ENCODE measurements at places on chromosomes 13 and 19. TPM values are rescaled to one million over a fixed set of nuclear protein-coding genes. Genes with fewer than 3 reads are reported as not detected.

RDH8 gene
- not detected for total RNA-seq

HCST gene
- total RNA-seq, result not detected

SIN3B gene
- 69.2 TPM for total RNA-seq

RAD23A gene
- 102 TPM for total RNA-seq

SF3A2 gene
- 164 TPM for total RNA-seq

IZUMO1 gene
- 1.2 TPM for total RNA-seq

TMEM272 gene
- total RNA-seq, result not detected

LIM2 gene
- total RNA-seq, result not detected

ZNF835 gene
- not detected for total RNA-seq

THOP1 gene
- 108 TPM for total RNA-seq

KLHL1 gene
- total RNA-seq, result not detected

ZNF100 gene
- 12.7 TPM for total RNA-seq

RLN3 gene
- not detected for total RNA-seq

OR10H1 gene
- not detected for total RNA-seq

ZNF555 gene
- total RNA-seq, result 5.4 TPM

PSG6 gene
- not detected for total RNA-seq

FTL gene
- 1,636 TPM for total RNA-seq

ACER1 gene
- not detected for total RNA-seq

HSH2D gene
- total RNA-seq, result not detected

F10 gene
- not detected for total RNA-seq

DAZAP1 gene
- total RNA-seq, result 177 TPM

TYK2 gene
- total RNA-seq, result 142 TPM

TRPM4 gene
- total RNA-seq, result 40.6 TPM

LILRB3 gene
- total RNA-seq, result not detected

ZNF414 gene
- total RNA-seq, result 14.5 TPM

LYPD5 gene
- not detected for total RNA-seq

SLC5A5 gene
- not detected for total RNA-seq

ZSCAN4 gene
- total RNA-seq, result not detected
